Peyer's patch (tissue), 4 donors: ENCODE measurements at places on chromosomes 6 and 20. TPM values are rescaled to one million over a fixed set of nuclear protein-coding genes. Genes with fewer than 3 reads are reported as not detected.
A peak's percentile ranks its signal among the peaks of the same experiment; 100 is the strongest.

KIF13A gene
- 41.8 TPM for total RNA-seq

GMPR gene
- 6.3 TPM for total RNA-seq

FUT9 gene
- not detected for total RNA-seq

SOX4 gene
- total RNA-seq, result 12.1 TPM

OPRM1 gene
- total RNA-seq, result not detected

MUCL3 gene
- not detected for total RNA-seq

C6orf141 gene
- total RNA-seq, result 4.9 TPM

COMMD7 gene
- total RNA-seq, result 8.7 TPM

SLC22A1 gene
- total RNA-seq, result 1.1 TPM

NOX3 gene
- not detected for total RNA-seq

TOX2 gene
- 2.0 TPM for total RNA-seq

RIMS1 gene
- 0.54 TPM for total RNA-seq

AVP gene
- not detected for total RNA-seq

NANP gene
- 3.2 TPM for total RNA-seq

MACROD2 gene
- 7.3 TPM for total RNA-seq

DNA sequence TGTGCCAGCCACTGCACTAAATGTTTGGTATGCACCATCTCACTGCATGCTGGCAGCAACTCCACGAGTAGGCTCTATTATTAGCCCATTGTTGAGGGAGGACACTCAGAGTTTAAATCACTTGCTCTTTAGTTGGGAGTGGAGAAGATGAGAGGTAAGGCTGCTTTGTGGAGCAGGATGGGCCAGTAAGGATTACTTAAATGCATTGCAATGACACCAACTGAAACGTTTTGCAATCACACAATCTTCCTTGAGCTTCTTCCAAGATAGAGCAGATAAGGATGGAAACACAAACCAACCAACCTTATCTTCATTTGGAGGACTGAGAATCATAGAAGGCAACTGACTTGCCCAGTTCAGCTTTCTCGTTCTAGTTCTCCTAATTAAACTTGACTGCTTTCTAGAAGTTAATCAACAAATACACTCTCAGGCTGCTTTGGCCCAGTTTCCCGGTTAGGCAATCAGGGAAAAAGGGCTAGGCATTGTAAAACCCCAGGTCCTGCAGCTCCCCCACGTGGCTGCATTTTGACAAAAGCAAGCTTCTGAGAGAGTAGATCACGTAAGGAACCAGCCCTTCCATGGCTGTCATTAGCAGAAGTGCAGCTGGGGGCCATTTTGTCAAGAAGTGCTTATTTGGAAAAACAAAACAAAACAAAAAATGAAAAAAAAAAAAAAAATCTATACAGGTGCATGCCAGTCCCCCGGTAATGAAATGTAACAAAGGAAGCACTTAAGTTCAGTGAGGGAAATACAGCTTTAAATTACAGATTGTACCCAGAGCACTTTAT, 130.6 kb downstream of the BCAS1 start:
- DNase-seq, result peak; percentile 98

- DNase-seq, result no peak
Measured at GRCh38 chr20:50913690-50914375, 17.4 kb downstream of the ADNP start.

- peak; percentile 69 for DNase-seq
Measured at GRCh38 chr6:33314515-33314942, 651 bp upstream of the TAPBP start.

GRCh38 chr6:34246249-34246562, 2.6 kb downstream of the SMIM29 start:
- no peak for DNase-seq

- DNase-seq, result no peak
Measured at GRCh38 chr6:157977176-157977804, 4.4 kb upstream of the SYNJ2 start.

DNA sequence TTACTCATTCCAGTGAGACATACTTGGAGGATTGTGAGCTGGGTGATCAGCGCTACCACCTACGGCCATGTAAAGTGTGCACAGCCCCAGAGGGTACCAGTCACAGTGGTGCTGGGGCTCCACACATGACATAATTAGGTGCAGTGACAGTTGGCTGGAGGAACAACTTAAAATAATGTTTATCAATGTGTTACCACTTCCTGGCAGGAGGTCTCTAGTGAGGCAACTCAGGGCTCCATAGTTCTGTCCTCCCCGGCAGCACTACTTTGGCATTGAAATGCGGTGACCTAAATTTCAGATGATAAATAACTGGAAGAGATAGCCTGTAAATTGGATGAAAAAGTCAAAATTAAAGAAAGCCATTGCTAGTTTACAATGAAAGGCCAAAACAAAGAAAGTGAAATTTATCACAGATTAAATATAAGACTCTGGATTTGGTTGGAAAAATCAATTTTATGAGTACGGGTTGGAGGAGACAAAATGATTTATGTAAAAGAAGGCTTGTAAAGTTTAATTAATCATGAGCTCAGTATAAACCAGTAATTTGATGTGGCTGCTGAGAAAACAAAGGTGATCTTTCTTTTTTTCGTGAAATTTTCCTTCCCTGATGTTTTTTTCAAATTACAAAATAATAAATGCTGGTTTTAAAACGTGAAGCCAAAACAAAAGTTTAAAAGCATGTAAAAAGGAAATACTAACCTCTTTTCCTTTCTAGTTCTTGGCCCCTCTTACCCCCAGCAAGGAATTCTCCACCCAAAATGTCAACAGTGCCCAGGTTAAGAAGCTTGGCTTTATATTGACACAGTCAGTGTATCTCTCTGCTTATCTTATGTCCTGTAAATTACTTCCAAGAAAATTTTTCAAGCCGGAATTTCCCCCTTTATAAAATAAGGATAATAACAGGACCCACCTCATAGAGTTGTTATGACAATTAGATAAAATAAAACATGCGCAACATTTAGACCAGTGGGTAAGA, 126.7 kb upstream of the NOX3 start:
- no peak for DNase-seq

GRCh38 chr20:49540687-49541435, 27.1 kb downstream of the PTGIS start:
- no peak for DNase-seq

DNA sequence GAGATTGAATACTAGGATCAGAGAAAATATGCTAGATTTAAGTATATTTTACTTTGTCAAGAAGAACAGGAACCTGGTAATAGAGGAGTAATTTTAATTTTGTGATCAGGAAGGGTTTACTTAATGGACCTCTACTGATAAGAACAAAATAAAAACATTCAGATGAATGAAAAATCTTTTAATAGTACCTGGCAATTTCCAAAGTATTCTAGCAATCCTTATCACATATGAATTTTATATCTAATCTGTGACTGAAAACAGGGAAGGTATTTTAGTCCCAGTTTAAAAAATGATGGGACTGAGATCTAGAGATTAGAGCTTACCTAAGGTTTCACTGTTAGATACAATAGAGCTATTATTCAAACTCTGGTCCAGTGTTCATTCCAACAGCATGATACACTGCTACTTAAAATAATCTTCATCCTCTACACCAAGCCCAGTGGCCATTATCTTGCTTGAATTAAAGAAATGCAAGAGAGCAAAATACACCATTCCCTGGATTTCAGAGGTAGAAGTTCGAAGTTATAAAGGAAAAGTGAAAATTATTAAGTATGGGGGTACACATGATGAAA, 13.5 kb downstream of the SLC17A5 start:
- no peak for DNase-seq

DNA sequence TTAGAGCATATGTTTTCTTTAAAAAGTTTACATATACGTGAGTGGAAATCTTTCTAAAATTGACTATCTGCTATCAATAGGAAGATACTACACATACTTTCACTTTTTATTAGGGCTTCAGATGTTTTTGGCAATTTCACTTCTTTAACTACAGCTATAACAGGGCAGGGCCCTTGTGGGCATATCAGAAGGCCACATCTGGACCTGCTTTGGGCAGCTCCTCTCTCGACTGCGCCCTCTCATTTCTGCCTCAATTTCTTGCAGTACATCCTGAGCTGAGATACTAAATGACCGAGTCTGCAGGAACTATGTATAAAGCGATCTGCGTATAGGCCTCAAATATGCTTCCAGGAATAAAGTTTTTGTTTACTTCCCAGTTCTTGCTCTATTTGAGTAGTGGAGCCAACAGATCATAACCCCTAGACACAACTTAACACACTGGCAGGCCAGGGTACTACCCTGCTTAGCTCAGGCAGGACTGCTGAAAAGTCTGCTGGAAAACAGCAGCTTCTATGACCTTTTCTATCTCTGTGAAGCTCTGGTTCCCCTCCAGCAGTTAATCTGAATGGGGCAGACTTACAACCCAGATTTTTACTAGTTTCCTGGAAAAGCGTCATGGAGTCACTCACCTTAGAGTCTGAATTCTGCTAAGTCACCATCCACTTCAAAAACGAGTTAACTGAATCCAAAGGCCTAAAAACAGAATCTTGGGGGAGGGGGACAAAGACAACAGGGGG, 12.7 kb downstream of the GCLC start:
- no peak for DNase-seq

DNA sequence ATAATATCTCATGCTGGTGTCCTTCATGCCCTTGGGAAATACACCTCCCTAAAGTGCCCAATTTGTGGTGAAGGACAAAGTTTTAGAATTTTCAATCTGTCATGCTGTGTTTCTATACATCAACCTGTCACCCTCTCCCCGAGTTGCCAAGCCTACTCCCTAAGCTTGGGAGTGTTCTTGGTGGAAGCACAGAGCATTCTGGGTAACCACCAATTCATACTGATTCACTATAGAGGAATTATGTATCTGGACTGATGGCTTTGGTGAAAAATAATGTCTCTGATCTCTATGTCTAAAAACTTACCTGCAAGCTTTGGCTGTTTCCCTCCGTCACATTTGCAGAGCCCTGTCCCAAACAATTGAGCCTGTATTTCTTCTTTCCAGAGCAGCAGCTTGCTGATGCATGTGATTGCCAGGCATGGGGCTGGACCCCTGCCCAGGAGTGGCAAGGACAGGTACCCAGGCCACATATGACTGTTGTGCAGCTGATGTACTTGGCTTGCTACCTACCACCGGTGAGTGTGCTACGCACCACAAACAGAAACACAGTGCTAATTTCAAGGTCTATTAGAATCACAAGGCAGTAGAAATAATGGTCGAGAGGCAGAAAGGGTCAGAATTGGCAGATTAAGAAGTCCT, 202.8 kb upstream of the CITED2 start:
- no peak for DNase-seq

GRCh38 chr20:62051144-62051543, 14.5 kb downstream of the TAF4 start:
- no peak for DNase-seq

DNA sequence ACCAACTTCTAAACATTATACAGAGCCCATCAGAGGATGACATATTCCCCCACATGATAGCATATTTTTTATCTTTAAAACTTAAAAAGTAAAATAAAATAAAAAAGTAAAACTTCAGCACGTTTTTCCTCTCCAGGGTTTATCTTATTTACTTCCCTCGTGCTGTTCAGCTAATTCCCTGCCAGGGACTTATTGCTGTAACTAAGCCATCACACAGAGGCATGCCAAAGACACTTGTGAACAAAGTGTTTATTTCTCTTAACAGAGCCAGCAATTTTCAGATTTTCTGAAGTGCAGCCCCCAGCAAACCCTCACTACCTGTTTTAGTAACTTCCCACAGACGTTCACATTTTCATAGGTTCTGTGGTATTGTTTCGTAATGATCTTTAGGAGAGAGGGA, 293.8 kb downstream of the ZNF217 start:
- DNase-seq, result no peak

DNA sequence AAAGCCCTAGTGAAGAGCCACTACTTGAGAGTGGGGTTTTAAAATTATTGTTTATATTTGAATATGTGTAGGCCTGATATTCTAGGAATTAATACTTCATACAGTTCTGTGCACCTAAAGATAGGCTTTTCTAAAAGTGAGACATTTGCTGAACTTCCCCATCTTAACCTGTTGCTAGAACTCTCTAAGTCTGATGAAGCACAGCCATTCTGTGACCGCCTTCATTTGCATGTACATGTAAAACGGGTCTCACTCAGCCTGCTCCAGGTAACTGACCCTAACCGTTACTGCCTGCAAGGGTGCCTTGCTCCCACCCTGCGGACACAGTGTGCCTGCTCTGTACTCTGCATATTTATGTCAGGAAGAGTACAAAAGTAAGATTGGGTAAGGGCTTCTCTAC, 44.3 kb upstream of the IRF4 start:
- DNase-seq, result no peak

GRCh38 chr20:48901326-48901725, 20.2 kb upstream of the ARFGEF2 start:
- no peak for DNase-seq

- no peak for DNase-seq
Measured at GRCh38 chr20:35017099-35017835, 61.6 kb downstream of the MYH7B start.

- no peak for DNase-seq
Measured at GRCh38 chr6:133701633-133702331, 187.1 kb upstream of the TCF21 start.

- no peak for DNase-seq
Measured at GRCh38 chr20:47727170-47727880, 58.0 kb downstream of the SULF2 start.

- DNase-seq, result no peak
Measured at GRCh38 chr6:105164418-105164817, 15.4 kb downstream of the POPDC3 start.

DNA sequence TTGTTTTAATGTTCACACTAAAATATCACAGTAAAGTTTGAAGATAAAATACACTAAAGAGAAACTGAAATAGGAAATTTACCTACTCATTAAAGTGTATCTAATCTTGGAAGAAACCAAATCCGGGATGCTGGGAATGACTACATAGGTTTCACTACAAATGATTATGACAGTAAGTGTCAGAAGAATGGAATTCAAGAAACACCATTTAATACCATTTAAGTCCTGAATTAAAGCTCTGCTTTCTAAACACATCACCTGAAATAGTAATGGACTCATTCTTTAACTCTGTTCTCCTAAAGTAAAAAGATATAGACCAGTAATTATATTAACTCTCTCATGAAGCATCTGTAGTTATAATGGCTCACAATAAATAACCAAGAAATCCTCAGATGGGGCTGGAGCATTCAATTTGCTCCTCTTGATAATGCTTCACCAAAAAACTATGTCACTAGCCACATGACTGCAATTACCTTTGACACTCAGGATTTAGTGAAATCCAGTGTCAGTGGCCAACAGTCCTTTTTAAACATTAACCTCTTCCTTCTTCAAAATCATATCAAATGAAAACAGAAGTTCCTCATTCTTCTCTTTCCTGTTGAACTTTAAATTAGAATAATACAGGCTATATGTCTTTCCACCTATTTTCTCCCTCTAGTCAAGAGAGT, 41.4 kb downstream of the MAP7 start:
- DNase-seq, result no peak

- no peak for DNase-seq
Measured at GRCh38 chr6:16412171-16412570, 173.8 kb downstream of the GMPR start.

GRCh38 chr6:125099211-125100073, 54.1 kb upstream of the TPD52L1 start:
- peak; percentile 49 for DNase-seq

GRCh38 chr6:66970373-66970772, 1263.3 kb upstream of the EYS start:
- no peak for DNase-seq
